ENCODE measurements at places on chromosomes 1 and 21.

GRCh38 chr1:71762514-71763255 is 519.7 kb downstream of the NEGR1 start:
- no peak for DNase-seq

DNA sequence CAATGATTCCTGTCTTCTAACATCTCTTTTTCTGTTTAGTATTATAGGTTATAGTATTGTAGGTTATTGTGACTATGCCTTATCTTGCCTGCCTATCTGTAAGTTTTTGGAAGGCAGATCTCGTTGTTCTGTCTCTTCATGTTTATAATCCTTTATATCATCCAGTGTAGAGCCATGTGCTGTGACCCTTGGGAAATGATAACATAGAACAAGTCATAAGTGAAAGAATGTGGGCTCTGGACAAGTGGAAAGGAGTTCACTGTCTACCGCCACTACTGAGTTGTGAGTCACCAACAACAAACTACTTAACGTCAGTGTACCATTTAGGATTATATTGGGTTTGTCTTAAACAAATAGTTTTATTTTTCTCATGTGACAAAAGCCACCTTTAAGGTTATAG is 139.3 kb downstream of the LYPLAL1 start:
- DNase-seq: no peak

GRCh38 chr1:113292603-113293255 is 97.6 kb upstream of the MAGI3 start:
- DNase-seq: no peak

DNA sequence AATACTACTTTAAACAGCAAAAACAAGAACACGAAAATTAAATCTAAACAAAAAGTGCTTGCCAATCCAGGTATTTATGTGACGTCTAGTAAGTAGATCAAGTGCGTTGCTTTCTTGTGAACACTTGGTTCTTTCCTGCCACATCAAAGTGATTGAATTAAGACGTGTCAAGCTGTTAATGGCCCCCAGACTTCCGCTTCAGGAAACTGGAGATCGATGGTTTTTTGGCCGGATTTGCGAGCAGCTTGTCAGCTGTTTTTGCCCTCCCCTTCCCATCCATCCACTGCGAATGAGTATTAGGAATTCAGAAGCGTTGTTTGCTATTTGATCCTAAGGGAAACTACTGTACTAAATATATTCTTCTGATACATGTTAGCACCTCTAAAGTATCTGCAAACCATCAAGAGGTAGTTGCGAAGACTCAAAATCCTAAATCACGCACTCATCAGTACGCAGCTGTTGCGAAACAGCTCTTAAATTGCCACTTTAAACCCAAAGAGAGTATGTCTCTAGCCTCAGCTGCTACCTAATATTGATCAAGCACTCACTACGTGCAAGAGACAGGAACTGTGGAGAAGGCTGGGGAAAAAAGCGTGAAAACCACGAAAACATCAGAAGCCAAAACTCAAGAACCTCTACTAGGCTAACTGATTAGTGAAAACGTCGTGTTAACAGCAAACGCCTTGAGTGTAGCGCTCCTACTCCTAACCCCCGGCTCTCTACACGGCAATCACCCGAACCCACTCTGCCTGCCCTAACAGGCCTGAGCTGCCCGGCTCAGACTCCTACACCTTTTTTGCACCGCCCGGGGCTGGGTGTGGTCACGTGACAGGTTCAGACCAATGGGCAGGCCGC is 473 bp upstream of the BRDT start:
- DNase-seq: peak; percentile 58

GRCh38 chr1:90174246-90174645 is 179.3 kb downstream of the ZNF326 start:
- DNase-seq: no peak

Data from CD4-positive, alpha-beta T cell treated with Interleukin-15 for 1 hour (primary cell).